NCI-H510A (cell line): ENCODE measurements at places on chromosomes 12 and 14.

DNA sequence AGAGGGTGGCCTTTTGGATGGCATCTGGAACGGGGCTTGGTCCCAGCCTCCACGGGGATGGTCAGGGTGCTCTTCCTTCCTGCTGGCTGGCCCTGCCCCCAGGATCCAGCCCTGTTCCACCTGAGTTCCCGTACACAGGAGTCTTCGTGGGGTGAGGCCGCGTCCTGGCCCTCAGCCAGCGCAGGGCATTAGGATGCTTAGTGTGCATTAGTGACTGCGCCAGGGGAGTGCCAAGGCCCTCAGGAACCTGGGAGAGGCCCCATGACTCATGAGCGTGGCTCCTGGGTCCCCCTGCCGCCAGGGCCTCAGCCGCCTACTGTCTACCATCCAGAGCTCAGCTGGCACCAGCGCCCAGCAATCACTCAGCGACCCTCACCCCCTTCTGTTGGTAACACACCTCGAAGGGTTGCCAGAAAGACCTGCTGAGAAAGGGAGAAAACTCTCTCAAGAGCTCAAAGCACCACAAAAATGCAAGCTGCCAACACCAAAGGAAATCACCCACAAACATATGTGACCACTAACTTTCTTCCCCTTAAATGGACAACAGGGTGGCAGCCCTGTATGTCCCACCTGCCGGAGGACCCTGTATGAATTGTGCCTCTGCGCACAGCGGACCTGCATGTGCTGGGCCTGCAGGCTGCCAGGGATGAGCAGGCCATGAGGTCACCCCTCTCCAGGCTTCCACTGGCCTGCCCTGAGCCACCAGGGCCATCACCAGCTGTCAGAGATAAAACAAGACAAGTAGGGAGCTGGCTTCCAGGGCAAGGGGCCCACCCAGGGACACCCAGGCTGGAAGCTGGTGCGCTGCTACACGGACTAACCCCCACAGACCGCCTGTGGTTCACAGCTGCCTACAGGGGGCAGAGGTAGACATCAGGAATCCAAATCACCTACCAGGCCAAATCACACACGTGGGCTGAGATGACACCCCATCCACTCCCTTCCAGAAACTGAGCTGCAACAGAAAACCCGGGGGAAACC lies 28.7 kb downstream of the CCDC85C start:
- DNase-seq, result no peak

DNA sequence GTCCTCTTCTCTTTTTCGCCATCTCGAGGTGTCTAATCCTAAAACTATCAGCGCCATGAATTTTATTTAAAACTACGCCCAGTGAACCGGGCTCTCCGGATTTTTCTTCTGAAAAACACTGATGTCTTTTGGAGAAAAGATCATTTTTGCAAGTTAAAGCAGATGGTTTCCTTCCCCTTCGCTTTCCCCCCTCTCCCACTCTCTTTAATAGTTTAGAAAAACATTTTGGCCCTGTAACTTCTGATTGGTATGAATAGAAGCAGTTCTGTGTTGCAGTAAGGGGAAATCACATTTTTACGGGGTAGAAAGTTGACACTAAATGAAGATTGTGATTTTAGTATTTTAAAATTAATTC lies 1.1 kb downstream of the RAP1B start:
- no peak for DNase-seq

- DNase-seq, result no peak
These were observed 52.4 kb downstream of the SYT1 start for GRCh38 chr12:78916845-78917480.

DNA sequence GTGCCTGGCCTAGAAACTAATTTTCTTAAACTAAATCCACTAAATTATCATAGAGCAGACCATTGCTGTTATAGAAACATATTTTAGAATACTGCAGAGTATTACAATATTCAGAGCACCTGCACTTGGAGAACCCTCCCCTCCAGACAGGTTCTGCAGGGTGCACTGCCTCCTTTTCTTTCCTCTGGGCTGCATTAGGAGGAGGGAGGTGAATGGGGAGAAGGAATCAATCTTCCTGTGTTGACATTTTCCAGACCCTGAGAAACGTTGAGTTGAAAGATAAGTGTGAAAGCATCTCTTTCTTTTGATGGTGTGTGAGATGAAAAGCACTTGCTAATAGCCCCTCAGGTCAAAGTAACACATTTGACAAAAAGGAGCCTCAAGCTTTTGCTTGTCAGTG lies 7.3 kb downstream of the SYNE2 start:
- DNase-seq, result no peak

DNA sequence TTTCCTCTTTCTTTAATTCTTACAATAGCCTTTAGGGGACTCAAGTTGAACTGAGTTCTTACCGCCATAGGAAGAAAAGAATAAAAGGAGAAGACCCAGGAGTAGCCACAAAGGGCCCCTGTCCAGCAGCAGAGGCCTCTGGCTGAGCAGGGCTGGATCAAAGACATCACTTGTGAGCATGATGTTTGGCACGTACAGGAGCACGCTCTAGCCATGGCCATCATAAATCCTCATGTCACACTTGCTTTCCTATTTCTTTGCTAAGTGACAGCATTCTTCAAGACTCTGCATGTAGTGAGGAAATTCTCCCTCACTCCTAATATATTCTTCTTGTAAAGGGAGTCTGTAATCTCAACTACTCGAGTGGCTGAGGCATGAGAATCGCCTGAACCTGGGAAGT lies 15.7 kb downstream of the CLEC4C start:
- no peak for DNase-seq

GRCh38 chr14:76677534-76678145 lies 83.6 kb upstream of the VASH1 start:
- DNase-seq, result no peak

GRCh38 chr14:99064262-99064954 lies 207.6 kb downstream of the BCL11B start:
- DNase-seq, result no peak

DNA sequence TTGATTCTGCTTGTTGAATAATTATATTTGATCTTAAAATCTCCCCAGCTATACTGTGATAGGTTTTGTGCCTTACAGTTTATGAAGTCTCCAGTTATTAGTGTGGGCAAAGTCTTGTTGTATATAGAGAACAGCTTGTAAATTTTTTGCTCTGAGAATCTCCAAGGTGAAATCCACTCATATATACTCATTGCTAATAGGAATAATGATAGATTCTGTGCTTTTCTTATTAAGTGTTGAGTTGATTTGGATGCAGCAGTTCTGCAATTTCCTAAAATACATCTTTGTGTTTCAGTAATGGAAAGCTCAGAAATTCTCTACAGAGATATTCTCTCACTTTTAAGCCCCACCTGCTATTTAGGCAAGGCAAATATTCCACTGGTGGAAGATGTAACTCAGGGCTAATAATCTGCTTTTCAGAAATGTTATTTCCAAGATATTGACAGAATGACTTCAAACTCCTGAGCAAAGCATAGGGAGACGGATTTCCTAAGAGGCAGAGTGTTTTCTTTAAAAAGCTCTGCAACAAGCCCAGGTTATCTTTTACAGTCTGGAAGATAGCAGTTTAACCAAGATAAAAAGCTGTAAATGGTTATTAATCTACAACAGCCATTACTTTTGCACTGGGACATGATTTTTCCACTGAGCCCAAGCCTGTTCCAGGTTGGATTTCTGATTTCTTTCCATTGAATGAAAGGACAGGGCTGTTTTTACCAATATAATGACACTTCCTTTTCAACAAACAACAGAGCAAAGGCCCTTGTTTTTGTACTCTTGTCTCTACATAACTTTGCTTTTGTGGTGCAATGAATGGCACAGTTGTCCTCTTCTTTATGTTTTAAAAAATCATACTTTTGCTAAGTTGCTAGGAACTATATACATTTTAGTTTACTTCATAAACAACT lies 239.9 kb upstream of the ATP2B1 start:
- DNase-seq, result no peak

- no peak for DNase-seq
These were observed 55.1 kb downstream of the IFT81 start for GRCh38 chr12:110179291-110179690.

DNA sequence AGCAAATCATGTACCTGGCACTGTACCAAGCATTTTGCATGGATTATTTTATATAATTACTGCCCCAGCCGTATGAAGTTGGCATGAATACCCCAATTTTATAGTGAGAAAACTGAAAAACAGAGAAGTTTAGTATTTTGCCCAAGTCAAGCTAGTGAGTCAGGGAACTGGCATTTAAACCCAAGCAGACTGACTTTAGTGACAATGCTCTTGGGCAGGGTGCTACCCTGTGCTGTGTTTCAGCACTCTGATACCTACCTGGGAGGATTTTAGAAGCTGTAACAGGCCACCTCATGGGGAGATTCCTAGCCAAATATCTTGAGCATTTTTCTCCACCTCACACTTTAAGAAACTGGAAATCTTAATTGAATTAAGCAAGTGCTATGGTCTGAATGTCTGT lies 98.1 kb upstream of the MAX start:
- no peak for DNase-seq

GRCh38 chr14:94370524-94370910 lies 17.9 kb downstream of the SERPINA1 start:
- DNase-seq, result no peak

DNA sequence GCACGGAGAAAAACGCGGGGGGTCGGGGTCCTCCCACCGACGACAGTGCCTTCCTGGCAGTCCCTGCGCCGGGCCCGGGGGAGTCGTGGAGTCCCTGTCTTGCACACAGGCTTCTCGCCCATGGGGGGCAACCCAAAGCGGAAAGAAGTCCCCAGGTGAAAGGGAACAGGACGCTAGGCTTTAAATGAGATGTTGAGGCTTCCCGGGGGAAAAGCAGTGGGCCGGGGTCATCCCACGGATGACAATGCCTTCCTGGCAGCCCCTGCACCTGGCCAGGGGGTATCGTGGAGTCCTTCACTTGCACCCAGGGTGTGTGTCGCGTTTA lies 162.9 kb upstream of the ALG10B start:
- DNase-seq, result no peak

- DNase-seq, result peak; percentile 79
These were observed 7.5 kb upstream of the ASPG start for GRCh38 chr14:104078031-104078455.

- DNase-seq, result no peak
These were observed 72.8 kb downstream of the SCARB1 start for GRCh38 chr12:124790650-124791400.

DNA sequence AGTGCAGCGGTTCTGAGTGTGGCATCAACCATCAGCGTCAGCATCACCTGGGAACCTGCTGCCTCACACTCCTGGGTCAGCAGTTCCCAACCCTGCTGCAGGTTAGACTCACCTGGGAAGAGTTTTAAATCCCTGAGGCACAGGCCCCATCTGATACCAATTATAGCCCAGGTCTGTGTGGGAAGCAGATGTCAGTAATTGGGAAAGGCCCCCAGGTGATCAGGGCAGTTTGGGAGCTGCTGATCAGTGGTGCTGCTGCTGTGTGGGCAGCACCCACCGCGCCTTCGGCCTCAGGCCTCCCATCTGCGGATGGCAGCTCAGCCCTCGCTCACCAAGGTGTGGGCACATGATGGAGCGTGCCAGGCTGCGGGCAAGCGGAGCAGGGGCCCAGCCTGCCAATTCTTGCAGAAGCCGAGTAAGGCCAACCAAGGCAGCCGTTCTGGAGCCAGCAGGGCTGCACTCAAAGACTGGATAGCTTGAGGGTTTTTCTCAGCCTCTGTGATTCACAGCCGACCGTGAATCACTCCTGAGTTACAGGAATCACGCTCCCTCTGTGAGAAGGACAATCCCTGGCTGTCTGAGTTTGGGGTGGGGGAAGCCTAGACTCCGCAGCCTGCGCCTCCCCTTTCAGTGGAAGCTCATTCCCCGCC lies 155.6 kb upstream of the SFSWAP start:
- no peak for DNase-seq

- DNase-seq, result no peak
These were observed 332.9 kb downstream of the PCNX1 start for GRCh38 chr14:71240171-71240570.

DNA sequence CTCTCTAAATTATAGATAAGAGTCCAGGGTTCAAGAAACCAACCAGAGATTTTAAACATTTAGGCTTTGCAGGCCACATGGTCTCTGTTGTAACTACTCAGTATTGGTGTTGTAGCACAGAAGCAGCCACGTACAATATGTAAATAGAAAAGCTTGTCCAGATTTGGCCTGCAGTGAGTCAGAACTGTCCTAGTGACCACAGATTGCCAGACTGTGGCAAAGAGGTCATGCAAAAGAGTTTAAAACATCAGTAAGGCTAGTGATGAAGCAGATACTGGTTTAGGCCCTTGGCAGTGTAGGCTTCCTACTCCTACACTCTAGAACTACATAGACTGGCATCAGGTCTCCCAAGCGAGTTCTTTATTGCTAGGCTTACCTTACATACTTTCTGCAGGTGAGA lies 117.6 kb upstream of the GARIN6 start:
- no peak for DNase-seq

GRCh38 chr12:122028165-122028904 lies 6.7 kb downstream of the BCL7A start:
- no peak for DNase-seq

- DNase-seq, result no peak
These were observed 97.8 kb downstream of the LGMN start for GRCh38 chr14:92650581-92651105.

GRCh38 chr12:95204141-95204866 lies 13.0 kb downstream of the FGD6 start:
- DNase-seq, result no peak

- peak; percentile 37 for DNase-seq
These were observed 26.3 kb downstream of the ITGA7 start for GRCh38 chr12:55681142-55682077.

GRCh38 chr12:12881151-12881909 lies 10.0 kb upstream of the GPRC5A start:
- no peak for DNase-seq

DNA sequence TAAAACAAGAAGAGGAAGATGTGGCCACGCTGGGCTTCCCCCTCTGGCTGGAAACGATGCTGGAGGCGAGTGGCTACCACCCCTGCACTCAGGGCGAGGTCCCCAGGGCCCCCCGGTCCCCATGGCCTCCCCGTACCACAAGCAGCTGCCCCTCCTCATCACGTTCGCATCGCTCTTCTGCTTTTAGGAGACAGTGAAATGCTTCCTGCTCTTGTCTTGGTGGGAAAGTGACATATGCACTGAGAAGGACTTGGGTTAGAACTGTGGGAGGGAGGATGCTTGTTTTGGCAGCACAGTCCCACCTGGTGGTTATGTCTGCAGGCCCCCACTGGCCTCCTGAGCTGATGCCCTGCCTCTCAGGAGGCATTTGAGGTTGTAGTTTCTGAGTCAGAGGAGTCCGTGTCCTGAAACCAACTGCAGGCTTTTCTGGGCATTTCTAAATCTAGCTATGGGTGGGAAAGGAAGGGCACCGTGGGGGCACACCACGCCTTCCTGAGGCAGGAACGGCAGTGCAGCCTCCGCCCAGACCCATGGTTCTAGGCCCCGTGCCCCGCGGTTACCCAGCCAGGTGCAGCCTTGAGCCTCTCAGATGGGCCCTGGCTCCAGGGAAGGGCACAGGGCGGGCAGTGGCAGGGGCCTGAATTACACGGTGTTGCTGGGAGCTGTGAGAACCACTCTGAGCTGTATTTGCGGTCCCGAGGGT lies 139.3 kb downstream of the ADGRD1 start:
- no peak for DNase-seq

DNA sequence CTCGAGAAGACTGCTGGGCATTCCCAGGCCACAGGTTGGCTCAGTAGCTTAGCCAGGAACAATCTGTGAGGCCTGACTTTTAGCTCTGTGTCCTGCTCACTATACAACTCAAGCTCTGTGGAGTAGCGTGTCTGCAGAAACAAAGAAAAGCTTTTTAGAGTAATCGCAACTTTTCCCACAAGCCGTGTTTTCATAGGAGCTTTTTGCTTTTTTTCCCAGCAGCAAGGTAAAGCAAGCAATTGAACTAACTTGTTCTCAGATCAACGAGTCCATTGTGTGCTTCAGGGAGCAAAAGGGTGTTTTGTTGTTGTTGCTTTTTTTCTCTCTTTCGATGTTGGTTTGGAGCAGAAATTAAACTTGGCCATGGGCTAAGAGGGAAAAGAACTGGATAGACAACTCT lies 97.3 kb upstream of the BCL2L14 start:
- no peak for DNase-seq

- DNase-seq, result no peak
These were observed 421.9 kb upstream of the PRICKLE1 start for GRCh38 chr12:43011383-43011926.
